ENCODE measurements at places on chromosomes 6 and 20. TPM values are rescaled to one million over a fixed set of nuclear protein-coding genes. Genes with fewer than 3 reads are reported as not detected.

ERVFRD-1 gene
- total RNA-seq = not detected

KCNQ2 gene
- 2.3 TPM for total RNA-seq

PRDM1 gene
- total RNA-seq = 0.85 TPM

DNA sequence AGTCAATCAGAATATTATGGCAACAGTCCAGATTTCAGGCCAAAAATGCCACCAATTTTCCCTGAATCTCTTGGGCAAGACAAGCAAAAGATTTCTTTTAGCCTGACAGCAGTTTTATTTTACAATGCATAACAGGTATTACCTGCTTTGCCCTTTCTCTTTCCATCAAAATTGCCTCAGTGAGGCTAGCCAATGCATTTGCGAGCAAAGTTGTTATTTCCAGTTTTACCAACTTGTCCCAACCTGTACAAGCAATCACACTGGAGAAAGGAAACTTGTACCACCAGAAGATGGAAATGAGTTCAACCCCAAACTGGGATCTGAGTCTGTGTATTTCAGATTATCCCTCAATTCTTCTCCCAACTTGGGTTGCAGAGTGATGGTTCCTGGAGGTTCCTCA, 279.9 kb upstream of the CDYL start:
- no peak for DNase-seq

DNA sequence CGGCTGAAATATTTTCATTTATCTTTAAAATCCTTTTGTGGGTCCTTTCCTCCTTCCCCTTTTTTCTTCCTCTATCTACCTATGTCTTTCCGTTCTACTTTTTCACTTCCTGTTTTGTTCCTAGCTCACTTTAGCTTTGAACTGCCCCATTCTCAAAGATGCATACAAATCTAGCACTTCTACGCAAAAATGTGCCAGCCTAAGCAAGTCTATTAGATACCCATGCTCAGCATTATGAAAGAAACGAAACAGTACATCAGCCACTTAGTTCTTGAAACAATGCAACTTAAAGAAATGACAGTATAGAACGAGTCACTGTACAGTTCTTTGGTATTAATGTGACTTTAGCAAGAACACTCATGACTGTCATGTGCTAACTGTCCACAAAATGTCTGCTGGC, 47.3 kb upstream of the MARCKS start:
- DNase-seq = no peak

DNA sequence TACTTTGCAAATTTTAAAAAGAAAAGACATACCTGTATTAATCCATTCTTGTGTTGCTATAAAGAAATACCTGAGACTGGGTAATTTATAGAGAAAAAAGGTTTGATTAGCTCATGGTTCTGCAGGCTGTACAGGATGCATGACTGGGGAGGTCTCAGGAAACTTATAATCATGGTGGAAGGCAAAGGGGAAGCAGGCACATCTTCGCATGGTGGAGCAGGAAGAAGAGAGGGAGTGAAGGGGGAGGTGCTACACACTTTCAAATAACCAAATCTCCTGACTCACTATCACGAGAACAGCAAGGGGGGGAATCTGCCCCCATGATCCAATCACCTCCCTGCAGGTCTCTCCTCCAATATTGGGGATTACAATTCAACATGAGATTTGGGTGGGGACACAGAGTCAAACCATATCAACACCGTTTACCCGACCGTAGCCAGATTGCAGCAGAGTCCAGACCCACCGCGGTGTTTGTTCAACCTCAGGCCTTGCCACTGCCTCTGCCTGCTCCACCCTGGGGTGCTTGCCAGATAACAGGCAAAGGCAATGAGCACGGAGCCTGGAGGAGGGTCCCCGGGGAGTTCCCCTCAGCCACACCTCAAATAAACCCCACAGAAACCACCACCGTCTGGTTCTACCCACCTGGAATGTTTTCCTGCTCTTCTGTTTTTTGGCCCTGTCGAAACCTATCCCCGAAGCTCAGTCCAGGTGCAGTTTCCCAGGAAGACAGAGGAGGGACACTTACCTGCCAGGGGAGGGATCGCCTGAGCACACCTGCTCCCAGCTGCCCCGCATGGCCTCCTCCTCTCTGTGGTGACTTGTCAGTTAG, 142.2 kb upstream of the AFDN start:
- DNase-seq = no peak

- peak; percentile 41 for DNase-seq
Observed at GRCh38 chr6:30006170-30007131, 54.6 kb upstream of the POLR1H start.

GRCh38 chr6:35596448-35597442, 84.0 kb upstream of the TULP1 start:
- DNase-seq = no peak

DNA sequence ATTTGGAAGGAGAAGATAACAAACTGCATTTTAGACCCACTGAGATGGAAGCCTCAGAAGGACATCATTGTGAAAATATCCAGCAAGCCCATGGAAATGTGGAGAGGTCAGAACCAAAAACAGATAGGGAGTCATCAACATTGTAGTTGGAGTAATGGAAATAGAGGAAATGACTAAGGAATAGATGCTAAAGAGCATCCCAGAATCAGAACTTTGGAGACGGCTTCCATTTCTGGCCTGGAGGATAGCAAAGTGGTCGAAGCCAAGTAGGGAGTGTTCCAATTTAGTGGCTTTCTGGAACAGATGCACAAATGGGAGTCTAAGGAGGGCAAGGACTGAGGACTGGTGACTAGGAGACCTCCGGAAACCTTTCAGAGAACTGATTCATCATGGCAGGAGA, 3.6 kb downstream of the BEND6 start:
- no peak for DNase-seq

GRCh38 chr20:62638679-62639406, 3.5 kb upstream of the SLCO4A1 start:
- no peak for DNase-seq

DNA sequence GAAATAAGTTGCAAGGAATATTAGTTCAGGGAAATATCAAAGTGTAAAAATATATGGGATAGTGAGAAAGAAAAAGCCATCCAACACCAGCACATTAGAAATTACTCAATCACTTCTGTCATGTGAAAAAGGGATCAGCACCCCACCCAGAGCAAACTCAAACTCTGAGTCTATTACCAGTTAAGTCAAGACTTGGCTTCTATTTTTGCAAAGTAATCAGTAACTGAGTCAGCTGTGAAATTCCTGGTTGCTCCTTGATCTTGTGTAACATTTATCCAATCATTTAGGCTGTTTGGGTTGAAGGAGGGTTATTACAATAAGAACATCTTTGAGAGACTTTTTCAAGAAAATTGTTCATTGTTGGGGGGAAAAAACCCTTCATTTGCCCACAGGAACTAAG, 51.2 kb downstream of the SLC22A23 start:
- DNase-seq = no peak

DNA sequence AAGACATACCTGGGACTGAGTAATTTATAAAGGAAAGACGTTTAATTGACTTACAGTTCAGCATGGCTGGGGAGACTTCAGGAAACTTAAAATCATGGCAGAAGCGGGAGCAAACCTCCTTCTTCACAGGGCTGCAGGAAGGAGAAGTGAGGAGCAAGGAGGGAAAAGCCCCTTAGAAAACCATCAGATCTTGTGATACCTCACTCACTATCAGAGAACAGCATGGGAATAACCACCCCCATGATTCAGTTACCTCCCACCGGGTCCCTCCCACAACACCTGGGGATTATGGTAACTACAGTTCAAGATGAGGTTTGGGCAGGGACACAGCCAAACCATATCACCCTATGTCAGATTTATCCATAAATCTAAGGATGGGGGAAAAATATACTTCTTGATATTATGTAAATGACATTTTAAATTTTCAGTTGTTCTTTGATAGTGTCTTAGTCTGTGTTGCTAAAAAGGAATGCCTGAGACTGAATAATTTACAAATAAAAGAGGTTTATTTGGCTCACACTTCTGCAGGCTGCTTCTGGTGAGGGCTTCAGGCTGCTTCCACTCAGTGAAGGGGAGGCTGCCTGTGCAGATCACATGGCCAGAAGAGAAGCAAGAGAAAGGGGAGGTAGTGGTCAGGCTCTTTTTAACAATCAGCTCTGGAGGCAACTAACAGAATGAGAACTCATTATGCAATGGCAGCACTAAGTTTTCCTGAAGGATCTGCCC, 1.2 kb upstream of the MCM9 start:
- no peak for DNase-seq

DNA sequence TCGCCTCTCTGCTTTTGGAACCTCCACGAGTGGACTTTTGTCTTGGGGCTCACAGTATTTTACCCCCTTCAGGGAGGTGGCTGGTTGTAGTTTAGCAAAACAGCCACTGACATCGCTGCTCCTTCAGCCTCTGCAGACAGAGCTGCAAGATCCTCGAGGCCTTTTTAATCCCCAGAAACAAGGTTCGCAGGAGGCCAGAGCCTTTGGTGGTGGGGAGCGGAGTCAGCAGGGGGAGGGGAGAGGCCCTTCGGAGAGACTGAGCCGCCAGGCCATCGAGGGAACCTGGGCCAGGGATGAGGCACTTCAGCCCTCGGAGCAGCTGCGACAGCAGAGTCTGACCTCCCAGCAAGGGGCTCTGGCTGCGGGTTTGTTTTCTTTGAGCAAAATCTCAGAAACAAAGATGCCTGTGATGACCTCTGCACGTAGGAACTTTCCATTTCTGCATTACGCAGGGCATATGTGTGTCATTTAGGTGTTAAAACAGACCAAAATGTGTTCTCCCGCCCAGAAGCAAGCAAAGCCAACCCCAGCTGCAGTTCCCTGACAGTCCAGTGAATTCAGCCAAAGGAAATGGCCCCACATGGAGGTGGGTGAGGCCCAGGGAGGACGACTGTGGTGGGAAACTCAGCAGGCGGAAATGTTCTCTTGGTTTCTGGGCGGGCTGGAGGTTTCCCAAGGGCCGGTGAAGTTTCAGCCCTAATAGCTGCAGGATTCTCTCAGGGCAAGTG, 171.2 kb upstream of the SULF2 start:
- peak; percentile 36 for DNase-seq

- no peak for DNase-seq
Observed at GRCh38 chr6:83985308-83985713, 48.3 kb upstream of the MRAP2 start.

GRCh38 chr20:2755451-2756055, 44.9 kb downstream of the CPXM1 start:
- DNase-seq = no peak

- DNase-seq = peak; percentile 45
Observed at GRCh38 chr6:169289619-169290339, 36.1 kb upstream of the THBS2 start.

DNA sequence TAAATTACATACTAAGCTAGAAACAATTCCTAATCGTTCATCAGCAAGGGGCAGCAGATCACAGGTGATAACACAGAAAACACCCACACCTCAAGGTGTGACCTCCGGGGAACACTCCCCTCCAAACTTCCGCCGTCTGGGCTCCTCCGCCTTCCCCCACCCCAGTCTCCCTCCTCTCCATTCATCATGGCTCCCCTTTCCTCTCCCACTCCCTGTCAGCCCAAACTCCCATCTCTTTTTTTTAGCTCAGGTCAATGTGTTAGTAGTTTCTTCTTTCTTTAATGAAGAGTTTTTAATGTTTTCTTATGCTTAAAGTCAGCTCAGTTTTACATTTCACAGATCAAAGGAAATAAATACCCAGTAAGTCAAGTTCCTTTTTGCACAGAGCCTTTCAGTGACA, 20.7 kb downstream of the CNKSR3 start:
- no peak for DNase-seq

- DNase-seq = no peak
Observed at GRCh38 chr6:25132934-25133333, 146.2 kb upstream of the CARMIL1 start.

DNA sequence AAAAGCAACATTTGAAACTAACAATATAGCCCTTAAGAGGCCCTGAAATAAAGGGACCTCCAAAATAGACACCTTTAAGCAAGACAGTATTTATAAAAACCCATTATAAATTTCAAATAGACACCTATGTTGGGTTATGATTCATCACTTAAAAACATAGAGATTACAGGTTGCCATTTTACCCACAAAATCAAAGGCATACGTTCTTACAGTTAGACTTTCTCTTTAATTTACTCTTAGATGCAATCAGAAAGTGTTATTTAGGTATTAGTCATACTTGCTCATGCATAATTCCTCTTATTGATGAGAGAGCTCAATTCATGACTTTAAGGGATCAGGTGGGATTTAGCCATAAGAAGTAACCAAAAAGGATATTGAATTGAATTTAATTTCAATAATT, 51.5 kb upstream of the TMEM200A start:
- DNase-seq = no peak

GRCh38 chr6:23728707-23729106, 397.3 kb upstream of the NRSN1 start:
- no peak for DNase-seq

DNA sequence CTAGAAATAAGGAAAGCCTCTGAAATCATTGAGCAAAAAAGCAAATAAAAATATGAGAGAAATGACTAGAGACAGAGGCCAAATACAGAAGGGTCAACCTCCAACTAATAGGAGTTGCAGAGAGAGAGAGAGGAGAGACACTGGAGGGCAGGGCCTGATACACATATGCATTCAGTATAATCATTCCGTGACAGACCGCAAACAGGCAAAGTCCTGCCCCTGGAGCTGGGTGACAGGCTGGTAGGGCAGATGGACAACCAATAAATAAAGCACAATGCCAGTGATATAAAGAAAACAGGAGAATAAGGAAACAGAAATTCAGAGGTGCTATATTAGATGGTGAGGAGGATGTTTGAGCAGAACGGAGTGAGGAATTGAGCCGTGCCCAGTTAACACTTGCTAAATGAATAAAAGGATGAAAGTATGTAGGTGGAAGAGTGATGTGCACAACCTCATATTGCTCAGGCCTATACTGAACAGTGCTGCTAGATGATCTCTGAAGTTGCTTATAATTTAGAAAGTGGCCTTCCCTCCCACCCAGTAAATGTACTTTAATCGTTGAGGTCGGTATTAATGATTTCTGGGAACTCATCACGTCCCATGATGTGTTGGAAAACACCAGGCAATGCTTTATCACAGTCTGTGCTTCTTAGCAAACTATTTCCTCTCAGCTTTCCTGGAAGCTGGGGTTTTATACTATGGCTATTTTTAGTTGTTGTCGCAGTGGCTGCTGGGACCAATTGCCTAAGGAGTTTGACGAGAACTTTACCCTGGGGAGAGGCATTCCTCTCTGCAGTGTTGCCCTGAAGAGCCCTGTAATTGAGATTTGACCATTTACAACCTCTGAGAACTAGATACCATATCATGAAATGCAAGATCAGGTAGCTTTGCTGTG, 37.6 kb upstream of the CLIC5 start:
- DNase-seq = peak; percentile 15

GRCh38 chr6:44712353-44713111, 325.0 kb downstream of the CDC5L start:
- DNase-seq = no peak

DNA sequence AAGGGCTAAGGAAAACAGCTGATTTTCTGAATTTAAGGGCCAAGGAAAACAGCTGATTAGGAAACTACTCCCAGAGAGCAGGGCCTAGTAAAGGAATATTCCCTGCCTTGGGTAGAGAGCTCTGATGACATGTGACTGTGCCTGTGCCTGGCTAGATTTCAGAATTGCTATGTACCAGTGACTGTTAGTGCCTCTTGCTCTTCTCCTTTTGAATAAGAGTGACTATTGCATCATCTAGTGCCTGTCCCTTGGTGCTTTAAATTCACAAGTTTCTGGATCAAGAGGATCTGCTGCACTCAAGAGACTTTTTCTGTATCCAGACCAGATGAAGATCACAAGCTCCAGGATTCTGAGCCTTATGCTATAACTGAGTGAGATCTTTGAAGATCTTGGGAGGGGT, 332.9 kb downstream of the KIF16B start:
- no peak for DNase-seq
